ENCODE measurements at places on chromosomes 4 and X. TPM values are rescaled to one million over a fixed set of nuclear protein-coding genes. Genes with fewer than 3 reads are reported as not detected.

The RAB28 gene
- 20.5 TPM for total RNA-seq

The ODAPH gene
- total RNA-seq = not detected

The WDR1 gene
- 183 TPM for total RNA-seq

The SULT1E1 gene
- total RNA-seq = not detected

The FRG2 gene
- not detected for total RNA-seq

The PDE5A gene
- total RNA-seq = 6.5 TPM

The VCX3A gene
- not detected for total RNA-seq

The IBSP gene
- total RNA-seq = not detected

The WFS1 gene
- 81.7 TPM for total RNA-seq

The GAGE12F gene
- not detected for total RNA-seq

The MAOA gene
- 116 TPM for total RNA-seq

The UGT2B17 gene
- total RNA-seq = not detected

The ITM2A gene
- 70.9 TPM for total RNA-seq

The TMEM131L gene
- total RNA-seq = 13.7 TPM

The AMOT gene
- total RNA-seq = 8.6 TPM

The MAGEC1 gene
- total RNA-seq = not detected

The PSAPL1 gene
- not detected for total RNA-seq

The TCEAL5 gene
- 0.32 TPM for total RNA-seq

The GYPE gene
- 0.19 TPM for total RNA-seq

The TRO gene
- total RNA-seq = 1.6 TPM

The ALAS2 gene
- total RNA-seq = 0.51 TPM

The ENPP6 gene
- not detected for total RNA-seq

The SNX25 gene
- total RNA-seq = 11.1 TPM

The BEX5 gene
- 0.97 TPM for total RNA-seq

The PDGFC gene
- total RNA-seq = 14.9 TPM

The NPY1R gene
- total RNA-seq = 0.62 TPM

The NSUN7 gene
- total RNA-seq = 1.5 TPM

The HSFX1 gene
- total RNA-seq = 1.9 TPM

The ASB5 gene
- total RNA-seq = 2.8 TPM

The CXCL13 gene
- not detected for total RNA-seq

The AGTR2 gene
- 0.13 TPM for total RNA-seq

The TCP11X1 gene
- not detected for total RNA-seq

The VGLL1 gene
- not detected for total RNA-seq

The SHOX gene
- not detected for total RNA-seq

The SORCS2 gene
- 1.2 TPM for total RNA-seq

The HSFX2 gene
- total RNA-seq = not detected

The HGFAC gene
- 1.9 TPM for total RNA-seq

The MAGIX gene
- 5.3 TPM for total RNA-seq

The MMAA gene
- 8.6 TPM for total RNA-seq

The YY2 gene
- 0.35 TPM for total RNA-seq

The CITED1 gene
- total RNA-seq = not detected

The MAGEA2B gene
- total RNA-seq = not detected

The FGF16 gene
- not detected for total RNA-seq

The TMSB15A gene
- total RNA-seq = not detected

The BMX gene
- total RNA-seq = 1.8 TPM

The GLRA2 gene
- not detected for total RNA-seq

The CCDC120 gene
- 1.2 TPM for total RNA-seq

The TEX13C gene
- total RNA-seq = not detected

The EDA gene
- total RNA-seq = 11.1 TPM

The CXorf49 gene
- total RNA-seq = not detected

The HTN3 gene
- not detected for total RNA-seq

The NLRP2B gene
- not detected for total RNA-seq

The HEPH gene
- 8.8 TPM for total RNA-seq
